Glomerular endothelial cell (primary cell): ENCODE measurements at places on chromosomes 12 and 14.

- no peak for DNase-seq
These were observed 487.5 kb upstream of the TMEM132C start for GRCh38 chr12:127779301-127780045.

DNA sequence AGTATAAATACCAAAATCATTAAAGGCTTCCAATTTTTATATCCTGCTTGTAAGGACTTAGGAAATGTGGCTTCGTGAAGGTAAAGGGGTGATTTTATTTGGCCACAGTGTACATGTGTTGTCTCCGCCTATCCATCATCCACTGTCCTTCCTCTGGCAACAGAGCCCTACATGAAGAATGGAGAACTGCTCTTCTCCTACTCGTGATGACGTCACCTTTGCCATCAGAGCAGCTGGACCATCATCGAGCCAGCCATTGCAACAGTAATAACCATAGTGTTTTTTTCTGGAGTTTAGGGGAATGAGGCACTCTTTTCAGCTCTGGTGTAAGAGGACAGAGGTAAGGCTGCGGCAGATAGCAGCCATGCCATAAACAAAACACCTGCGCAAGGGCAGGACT is 19.2 kb downstream of the ITPR2 start:
- no peak for DNase-seq

- no peak for DNase-seq
These were observed 605.4 kb downstream of the MED13L start for GRCh38 chr12:115672086-115672485.

GRCh38 chr12:3113671-3114325 is 36.6 kb downstream of the TSPAN9 start:
- no peak for DNase-seq

DNA sequence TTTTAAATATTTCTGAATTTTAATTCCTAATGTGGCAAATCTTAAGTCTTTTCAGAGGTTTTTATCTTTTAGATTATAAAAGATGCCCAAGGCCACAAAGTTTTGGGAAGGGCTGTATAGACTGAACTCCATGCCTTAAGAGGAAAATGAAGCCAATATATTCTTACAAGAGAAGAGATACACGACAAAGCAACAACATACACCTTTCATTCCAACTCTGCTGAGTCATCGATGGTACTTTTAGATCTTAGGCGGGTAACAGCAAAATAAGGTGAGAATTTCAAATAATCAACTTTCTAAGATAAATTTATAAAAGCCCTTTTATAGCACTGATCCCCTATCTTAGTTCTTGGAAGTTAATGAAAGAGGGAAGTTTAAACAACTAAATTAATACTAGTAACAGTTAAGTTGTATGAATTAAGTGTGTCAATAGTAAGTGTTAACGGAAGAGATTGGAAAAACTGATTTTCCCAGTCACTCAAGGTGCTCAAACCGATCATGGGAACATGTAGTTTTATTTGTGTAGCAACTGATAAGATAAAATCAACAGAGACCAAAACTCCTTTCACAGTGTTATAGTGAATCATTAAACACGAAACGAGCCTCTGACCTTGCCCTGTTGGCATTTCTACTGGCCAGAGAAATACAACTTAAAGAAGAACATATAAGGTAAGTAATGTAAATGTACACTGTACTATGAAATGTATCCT is 18.8 kb upstream of the PIK3C2G start:
- DNase-seq = no peak

DNA sequence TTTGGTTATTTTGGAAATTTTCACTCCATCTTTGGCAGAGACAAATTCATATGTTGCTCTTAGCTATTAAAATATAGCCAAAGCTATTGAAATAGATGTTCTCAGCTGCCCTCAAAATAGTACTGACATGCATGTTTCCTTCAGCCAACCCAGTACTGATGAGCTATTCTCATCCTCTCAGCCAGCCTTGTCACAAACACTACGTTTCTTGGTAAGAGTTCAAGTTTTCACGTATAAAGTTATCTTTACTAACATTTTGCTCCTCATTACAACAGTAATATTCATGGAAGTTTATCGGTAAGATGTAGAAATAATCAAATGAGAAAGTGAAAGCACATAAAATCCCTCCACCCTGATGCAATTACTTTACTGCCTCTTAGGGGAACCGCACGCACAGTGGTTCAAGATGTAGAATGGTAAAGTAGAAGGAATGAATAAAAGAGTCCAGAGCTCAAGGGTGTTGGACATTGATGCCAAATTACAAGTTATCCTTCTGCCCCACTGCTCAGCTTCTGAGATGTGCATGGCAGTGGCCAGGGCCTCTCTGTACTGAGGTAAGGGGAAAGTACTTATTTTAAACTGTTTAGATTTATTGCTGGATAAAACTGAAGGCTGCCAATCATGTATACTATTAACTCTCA is 20.7 kb downstream of the GCH1 start:
- no peak for DNase-seq

- no peak for DNase-seq
These were observed 120.9 kb upstream of the GSC start for GRCh38 chr14:94890785-94891184.

DNA sequence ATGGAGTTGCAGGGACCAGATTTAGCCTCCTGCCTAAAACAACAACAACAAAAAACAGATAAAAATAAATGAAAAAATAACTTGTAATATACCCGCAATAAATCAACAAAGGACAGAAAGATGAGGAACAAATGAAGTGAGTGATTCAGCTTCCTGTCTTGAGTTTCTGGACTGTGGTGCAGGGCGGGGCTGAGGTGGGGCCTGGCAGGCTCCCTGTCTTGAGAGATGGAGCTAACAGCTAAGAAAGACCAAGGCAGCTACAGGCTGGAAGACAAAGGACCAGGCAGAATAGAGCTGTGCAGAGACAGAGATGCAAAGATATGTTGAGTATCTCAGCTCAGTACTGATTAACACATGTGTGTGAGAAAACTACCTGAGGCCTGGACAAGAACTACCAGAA is 879.2 kb downstream of the AACS start:
- DNase-seq = no peak

- DNase-seq = no peak
These were observed 62.8 kb downstream of the OTOGL start for GRCh38 chr12:80162177-80162576.

DNA sequence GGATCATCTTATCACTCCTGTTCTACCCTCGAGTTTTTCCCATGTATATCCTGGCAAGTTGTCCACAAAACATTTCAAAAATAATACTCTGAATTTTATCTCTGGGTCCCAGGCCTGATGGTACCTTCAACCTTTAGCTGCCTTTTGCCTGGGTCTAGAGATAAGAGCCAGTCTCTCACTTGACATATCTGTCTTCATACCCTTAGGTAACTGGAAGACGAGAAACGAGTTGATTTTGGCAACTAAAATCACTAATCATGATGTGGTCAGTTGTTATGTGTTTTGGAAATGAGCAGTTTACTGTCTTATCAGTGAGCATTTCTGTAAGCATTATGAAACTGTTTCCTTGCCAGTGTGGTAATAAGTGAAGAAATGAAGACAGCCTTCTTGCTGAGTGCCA is 6.3 kb downstream of the RNF10 start:
- DNase-seq = no peak

DNA sequence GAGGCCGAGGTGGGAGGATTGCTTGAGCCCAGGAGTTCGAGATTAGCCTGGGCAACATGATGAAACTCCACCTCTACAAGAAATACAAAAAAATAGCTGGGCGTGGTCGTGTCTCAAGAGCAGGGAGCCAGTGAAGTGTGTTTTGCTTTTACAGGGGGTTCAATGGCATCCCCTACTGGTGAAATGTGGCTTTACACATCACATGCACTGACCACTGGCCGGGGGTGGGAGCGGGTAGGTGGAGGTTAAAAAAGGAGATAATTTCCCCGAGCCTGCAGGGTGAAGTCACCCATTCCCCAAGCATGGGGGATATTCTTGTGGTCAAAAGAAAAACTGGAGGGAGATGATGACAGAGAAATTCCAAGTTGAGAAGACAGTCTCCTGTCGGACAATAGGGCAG is 63.6 kb upstream of the PWP1 start:
- DNase-seq = no peak

DNA sequence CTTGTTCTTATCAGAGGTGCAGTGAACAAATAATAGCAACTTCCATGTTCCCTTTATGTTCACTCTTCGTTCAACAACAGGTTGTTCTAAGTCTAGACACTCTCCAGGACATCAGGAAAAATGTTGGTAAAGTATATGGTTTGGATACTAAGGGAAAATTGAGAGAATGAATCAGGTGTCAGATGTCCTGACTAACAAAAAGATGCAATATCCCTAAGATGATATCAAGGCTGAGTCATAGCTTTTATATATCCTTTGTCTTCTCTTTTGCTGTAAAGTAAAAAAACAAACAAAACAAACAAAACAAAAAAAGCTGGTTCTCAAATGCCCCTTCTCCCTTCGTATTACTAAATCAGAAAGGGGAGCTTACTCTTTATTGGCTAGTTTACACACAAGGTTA is 11.1 kb downstream of the GLIPR1L1 start:
- no peak for DNase-seq

- no peak for DNase-seq
These were observed 67.8 kb upstream of the KCNH3 start for GRCh38 chr12:49470986-49471385.

DNA sequence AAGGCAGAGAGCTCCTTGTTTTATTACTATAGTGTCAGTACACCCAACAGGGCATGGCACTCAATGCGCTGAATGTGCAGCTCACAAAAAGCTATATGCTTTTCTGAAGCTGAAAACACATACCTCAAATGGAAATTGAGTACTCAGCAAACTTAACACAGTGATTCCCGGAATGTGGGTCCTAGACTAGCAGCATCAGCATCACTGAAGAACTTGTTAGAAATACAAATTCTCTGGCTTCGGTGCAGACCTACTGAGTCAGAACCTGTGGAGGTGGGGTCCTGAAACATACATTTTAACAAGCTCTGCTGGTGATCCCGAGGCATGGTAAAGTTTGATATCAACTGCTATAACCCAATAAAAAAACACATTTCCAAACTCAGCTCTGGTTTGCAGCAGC is 14.9 kb downstream of the RERG start:
- no peak for DNase-seq

DNA sequence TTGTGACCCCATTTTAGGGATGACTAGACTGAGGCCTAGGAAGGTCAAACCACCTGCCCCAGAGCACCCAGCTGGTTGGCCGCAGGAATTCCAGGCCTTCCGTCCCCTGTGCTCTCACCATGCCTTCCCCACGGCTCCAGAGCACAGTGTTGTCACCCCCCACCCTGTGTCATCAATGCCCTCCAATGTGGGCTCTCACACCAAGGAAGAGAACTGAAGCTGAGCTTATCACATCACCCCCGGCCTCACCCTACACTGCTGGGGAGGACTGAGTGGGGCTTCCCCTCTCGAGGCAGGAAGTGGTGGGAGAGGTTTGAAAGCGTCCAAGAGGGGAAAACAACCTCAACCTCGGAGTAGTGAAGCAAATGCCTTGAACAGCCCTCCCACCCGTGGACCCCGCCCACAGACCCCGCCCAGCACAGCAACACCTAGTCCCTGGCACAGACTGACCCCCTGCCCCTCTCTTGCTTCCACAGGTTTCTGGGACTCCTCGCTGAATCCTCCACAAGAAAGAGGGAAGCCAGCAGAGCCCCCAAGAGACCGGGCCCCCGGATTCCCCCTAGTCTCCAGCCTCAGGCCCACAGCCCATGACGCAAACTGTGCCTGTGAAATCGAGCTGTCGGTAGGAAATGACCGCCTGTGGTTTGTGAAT is 97.2 kb downstream of the LGMN start:
- DNase-seq = no peak

DNA sequence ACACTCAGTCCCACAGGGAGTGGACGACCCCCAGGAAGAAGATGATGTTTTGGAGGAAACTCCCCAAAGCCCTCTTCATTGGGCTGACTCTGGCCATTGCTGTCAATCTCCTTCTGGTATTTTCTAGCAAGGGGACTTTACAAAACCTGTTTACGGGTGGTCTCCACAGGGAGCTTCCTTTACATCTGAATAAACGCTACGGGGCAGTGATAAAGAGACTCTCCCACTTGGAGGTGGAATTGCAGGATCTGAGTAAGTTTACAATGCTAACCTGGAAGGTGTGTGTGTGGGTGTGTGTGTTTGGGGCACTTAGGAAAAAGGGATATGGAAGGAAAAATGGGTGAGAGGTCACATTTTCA is 416 bp downstream of the GALNT8 start:
- DNase-seq = no peak
